ENCODE measurements at places on chromosomes 12 and 14.

- no peak for DNase-seq
Observed at GRCh38 chr14:64698903-64699302, 5.3 kb upstream of the PLEKHG3 start.

DNA sequence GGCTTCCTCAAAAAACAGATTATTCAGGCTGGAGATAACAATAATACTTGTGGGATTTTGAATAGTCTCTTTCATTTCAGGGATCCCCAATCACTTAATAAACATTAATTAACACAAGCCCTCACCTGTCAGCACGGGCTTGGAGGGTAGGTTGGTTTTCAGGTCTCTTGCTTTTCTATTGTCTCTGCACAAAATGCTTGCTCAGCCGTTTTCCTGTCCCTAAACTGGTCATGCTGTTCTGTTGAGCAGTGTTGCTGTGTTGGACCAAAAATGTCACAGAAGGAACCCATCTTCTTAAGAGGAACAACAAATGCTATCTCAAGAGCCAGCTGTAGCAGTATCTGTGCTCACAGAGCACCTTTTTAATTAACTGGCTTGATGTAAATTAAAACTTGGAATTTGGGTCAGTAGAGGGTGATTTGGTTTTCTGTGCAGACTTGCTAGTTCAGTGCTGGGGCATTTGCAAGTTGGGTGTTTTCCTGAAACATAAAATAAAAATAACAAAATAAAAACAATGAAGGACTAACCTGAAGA is 231.8 kb upstream of the CRY1 start:
- no peak for DNase-seq

DNA sequence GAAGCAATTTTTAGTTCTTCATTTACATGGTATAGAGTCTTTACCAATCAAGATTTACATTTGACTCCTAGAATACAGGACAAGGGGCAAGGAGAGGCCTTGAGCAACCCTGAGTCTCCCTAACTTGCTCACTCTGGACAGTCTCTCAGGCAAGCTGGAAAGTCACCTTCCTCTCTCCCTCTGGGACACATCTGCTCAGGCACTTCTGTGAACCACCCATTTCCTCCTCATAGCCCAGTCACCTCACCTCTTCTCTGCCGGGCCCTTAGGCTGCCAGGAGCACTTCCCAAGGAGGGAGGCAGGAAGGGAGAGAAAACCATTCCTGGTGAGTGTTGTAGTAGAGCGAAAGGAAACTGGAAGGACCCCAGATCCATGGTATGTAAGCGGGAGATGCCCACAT is 202.8 kb downstream of the TTC7B start:
- DNase-seq: no peak

- no peak for DNase-seq
Observed at GRCh38 chr14:91419044-91419397, 1.4 kb upstream of the CCDC88C start.

DNA sequence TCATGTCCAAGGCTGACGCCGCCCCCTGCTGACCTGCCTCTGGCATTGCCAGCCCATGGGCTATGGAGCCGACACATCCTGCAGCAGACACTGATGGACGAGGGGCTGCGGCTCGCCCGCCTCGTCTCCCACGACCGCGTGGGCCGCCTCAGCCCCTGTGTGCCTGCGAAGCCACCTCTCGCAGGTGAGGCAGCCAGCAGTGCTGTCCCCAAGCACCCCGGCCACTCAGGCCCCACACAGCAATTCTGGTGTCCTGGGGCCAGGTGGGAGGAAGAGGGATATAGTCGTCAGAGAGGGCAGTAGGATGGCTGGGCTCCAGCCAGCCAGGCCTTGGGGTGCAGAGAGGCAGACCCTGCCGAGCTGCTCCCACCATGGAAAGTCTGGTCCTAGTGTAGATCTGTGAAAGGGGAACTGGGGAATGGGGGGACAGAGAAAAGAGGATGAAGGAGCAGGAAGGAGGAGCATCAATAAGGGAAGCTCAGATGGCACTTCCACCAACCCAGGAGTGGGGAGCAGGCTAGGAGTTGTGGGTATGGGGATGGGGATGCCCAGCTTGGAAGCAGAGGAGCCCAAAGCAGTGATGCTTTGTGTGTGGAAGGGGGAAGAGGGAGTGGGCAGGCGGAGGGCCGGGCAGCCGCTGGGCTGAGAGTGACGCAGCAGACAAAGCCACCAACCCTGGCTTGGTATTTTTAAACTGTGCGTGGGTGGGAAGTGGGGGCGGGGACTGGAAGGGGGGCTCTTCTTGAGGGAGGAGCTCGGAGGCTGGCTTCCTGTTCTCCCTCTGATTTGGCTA is 4.7 kb downstream of the NAB2 start:
- DNase-seq: peak; percentile 68

- DNase-seq: no peak
Observed at GRCh38 chr14:74592476-74593201, 19.4 kb downstream of the LTBP2 start.

Data from foreskin melanocyte (primary cell).